ENCODE measurements at places on chromosomes 11 and 22. TPM values are rescaled to one million over a fixed set of nuclear protein-coding genes. Genes with fewer than 3 reads are reported as not detected.
A peak's percentile ranks its signal among the peaks of the same experiment; 100 is the strongest.

DNA sequence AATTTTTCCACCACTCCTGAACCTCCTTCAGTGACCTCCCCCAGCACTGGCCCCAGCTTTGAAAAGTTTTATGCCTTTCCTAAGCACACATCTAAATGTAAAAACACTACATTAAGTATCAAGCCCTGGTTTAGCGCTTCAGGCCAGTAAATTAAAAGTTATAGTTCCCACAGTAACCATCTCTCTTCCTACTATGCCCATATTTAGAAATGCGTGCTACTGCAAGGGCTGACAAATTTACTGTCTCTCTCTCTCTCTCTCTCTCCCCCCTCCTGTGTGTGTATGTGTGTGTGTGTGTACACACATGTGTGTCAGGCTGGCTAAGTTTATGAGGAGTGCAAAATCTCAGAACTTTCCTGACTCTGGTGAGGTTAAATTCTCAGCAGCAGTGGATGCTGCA, 231.4 kb downstream of the LARGE1 start:
- no peak for DNase-seq

PIK3IP1 gene
- total RNA-seq, result 1.6 TPM

- DNase-seq, result no peak
These were observed 189.2 kb upstream of the TBCEL start for GRCh38 chr11:120834686-120835210.

DNA sequence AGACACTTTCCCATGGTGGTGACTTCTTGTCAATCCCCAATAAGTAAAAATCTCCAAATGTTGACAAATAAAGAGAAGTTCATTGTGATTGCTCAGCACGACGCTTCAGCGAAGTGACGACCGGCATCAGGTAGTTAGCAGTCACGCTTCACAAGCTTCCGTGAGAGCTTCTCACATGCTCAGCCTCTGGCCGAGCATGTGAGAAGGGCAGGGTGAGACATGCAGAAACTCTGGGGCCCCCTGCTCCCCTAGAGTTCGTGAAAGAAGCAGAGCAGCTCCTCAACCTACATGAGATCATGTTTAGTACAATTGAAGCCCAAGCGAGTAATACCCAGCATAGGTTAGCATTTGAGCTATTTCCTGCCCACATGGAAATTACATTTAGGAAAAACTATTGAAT, 4.4 kb upstream of the C11orf16 start:
- DNase-seq, result no peak

- peak; percentile 86 for DNase-seq
These were observed 54.1 kb downstream of the WNT11 start for GRCh38 chr11:76152086-76152681.

DNA sequence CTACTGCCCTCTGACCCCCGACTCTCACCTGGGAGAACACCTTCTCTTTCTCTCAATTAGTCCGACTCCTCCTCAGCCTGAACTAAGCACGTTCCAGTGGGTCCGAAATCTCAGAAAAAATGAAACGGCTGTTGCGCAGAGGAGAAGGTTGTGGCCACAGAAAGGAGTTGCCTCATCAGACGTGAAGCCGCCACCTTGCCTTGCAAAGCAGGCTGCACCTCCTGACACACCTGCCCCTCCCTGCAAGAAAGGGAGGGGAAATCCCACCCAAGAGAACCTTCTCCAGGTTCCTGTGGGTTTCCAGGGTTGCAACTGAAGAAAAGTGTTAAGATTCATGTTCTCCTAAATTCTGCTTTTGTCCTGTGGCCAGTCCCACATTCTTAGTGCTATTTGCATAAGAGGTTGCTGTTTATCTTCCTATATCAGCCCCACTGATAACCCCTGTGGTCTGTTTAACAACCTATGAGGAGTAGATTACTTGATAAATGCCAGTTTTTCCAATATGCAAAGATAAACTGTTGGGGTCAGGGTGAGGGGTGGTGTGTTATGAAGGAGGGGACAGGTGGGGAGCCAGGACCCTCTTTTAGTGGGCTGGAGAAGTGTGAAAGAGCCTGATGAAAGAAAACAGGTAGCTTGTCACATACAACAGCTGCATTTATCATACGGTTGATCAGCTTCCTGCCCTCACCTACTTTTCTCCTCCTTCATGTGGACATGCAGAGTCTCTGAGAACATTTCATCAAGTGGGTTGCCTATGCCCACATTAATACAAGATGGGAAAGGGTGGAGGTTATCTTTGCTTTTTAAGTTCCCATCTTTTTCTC, 18.2 kb downstream of the ZBTB16 start:
- DNase-seq, result no peak

ANO9 gene
- 94.0 TPM for total RNA-seq

GRCh38 chr11:20688761-20689160, 19.4 kb downstream of the NELL1 start:
- DNase-seq, result no peak

OR4A15 gene
- total RNA-seq, result not detected

DNA sequence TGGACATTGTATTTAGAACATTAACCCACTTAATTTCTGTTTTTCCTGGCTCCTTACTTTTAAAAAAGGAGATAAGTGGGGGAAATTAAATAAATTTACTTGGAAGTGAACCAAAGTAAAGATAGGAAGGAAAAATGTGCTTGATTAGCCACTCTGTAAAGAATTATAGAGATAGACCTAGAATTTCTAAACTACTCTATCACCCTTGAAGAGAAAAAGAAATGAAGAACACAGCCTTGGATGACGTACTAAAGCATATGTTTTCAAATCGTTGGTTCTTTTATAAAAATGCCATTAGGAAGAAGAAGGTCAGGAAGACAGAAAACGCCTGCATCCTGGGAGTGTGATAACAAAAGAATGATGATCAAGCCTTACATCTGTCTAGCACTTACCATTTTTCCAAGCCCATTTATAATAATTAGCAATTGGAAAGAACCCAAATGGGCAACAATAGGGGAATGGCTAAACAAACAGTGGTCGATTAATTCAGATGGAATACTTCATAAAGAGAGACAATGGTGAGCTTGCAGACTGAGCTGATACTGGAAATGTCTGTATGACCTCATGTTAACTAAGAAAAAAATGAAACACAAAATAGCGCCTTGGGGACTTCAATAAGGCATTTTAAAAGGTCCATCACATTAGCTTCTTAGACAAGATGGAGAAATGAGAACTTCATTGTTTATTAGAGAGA, 81.0 kb upstream of the LRRC55 start:
- DNase-seq, result no peak

KIAA1671 gene
- total RNA-seq, result 11.2 TPM

ATG2A gene
- total RNA-seq, result 47.1 TPM

GRCh38 chr22:39808081-39808480, 85.5 kb downstream of the ENTHD1 start:
- DNase-seq, result peak; percentile 30

DNA sequence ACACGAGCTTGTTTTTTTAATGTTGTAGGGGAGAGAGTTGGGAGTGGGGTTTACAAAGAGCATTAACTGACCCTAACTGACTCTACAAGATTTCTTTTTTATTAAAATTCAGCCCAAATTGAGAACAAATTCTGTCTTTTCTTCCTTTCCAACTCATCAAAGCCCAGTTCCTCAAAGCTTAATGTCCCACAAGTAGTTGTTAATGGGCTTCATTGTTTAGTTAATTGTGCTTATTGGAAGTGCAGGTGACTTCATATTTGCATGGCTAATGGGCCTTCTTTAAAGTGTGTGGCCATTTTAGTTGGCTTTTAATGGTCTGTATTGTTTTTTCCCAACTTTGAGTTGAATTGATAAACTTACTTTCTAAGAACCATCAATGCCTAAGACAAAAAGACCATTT, 39.8 kb downstream of the MPPED2 start:
- no peak for DNase-seq

DNA sequence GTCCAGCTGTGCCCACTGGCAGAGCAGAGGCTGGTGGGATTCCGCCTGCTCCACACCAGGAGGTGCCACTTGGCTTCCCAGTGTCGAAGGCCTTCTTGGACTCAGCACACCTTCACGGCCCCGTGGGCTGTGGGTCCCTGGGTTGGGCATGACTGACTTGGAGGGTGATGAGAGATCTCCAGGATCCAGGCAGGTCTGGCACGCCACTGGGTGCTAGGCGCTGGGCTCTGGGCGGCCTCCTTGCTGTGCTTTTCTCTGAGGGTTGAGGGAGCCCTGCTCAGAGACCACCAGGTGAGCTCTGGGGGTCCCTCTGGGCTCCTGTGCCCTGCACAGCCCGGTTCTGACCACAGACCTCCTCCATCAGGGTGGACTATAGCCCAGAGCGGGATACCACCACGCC, 12.3 kb downstream of the LRP5 start:
- no peak for DNase-seq

- DNase-seq, result no peak
These were observed 3.0 kb downstream of the SLC3A2 start for GRCh38 chr11:62883673-62884072.

GRCh38 chr11:117459123-117459978, 131.7 kb downstream of the CEP164 start:
- no peak for DNase-seq

DNA sequence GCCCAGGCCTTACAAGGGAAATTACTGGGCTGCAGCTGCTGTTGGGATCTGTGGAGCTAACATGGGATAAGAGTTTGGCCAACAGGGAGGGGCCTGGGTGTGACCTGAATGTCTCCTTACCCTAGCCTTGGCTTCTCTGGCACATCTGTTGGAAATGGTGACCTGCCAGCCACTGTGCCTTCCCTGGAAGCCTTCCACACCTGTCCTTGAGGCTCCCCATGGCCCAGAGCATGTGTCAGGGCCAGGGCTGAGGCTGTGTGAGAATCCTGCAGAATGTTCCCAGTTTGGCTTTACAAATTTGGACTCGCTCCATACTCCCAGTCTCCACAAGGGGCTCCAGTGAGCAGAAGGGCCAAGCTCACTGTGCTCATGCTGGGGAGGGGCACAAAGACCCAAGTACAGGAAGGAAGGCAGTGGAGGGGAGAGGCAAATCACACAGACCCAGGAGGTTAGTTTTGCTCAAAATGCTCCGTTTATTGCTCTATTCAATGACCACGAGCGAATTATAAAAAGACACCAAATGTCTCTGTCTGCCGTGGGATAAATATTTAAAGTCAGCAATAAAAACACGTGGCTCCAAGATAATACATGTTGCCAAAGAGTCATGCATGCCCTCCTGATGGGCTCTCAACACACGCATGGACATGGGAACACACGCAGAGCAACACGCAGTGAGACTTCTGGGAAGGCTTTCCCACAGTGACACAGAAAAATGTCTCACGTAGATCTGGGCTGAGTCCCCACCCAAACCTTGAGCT, 1.7 kb upstream of the IGSF22 start:
- DNase-seq, result peak; percentile 68

AAMDC gene
- 18.7 TPM for total RNA-seq

DNA sequence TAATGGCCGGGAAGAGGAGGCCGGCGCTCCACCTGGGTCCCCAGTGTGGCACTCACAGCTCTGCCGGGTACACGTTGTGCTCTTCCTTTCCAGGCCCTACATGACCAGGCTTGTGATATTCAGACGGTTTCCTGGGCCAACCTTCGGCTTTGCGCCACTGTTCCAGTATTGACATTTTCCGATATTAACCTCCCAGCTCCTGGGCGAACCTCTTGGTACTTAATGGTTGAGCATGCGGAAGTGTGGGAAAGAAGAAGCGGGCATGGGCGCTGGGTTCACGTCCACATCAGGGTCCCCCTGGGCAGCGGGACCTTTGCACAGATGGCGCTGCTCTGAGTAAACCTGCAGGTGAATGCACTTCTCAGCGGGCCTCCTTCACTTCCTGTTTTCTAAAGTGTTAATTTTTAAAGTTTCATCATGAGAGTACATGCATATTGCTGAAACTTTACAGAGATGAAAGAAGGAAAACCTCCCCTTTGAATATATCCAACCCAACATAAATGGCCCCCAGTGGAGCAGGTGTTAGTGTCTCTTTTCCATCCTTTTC, 286.7 kb downstream of the TBC1D22A start:
- DNase-seq, result no peak

- DNase-seq, result no peak
These were observed 348.4 kb upstream of the NARS2 start for GRCh38 chr11:78922859-78923625.

SPON1 gene
- total RNA-seq, result not detected

CLDN5 gene
- not detected for total RNA-seq

- peak; percentile 89 for DNase-seq
These were observed 6.6 kb upstream of the MS4A12 start for GRCh38 chr11:60485987-60486386.

DNA sequence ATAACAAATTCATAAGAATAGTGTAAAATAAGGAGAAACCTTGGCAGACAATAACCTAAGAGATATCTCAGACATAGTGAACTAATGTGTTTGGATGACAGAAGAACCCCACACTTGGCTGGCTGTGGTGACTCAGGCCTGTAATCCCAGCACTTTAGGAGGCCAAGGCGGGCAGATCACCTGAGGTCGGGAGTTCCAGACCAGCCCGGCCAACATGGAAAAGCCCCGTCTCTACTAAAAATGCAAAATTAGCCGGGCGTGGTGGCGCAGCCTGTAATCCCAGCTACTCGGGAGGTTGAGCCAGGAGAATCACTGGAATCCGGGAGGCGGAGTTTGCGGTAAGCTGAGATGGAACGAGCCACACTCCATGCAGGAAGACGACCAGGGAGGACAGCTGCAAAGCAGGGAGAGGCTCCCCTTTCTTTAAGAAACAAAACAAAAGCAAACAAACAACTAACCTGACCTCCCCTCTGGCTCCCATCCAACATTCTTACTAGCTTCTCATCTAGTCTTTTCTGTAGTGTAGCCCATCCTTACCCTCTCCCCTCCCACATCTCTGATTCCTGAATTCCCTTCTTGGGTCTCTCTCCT, 84.2 kb downstream of the ZNF280B start:
- no peak for DNase-seq

GRCh38 chr11:1884303-1884700, 7.4 kb downstream of the PRR33 start:
- DNase-seq, result no peak
